ENCODE measurements at places on chromosomes 5 and 9.

- DNase-seq, result no peak
Measured at GRCh38 chr9:106712279-106712678, 150.7 kb upstream of the ZNF462 start.

- no peak for DNase-seq
Measured at GRCh38 chr5:108788142-108788541, 40.4 kb downstream of the FER start.

- DNase-seq, result no peak
Measured at GRCh38 chr5:40497573-40497972, 182.1 kb upstream of the PTGER4 start.

- no peak for DNase-seq
Measured at GRCh38 chr9:118568704-118569103, 800.5 kb downstream of the BRINP1 start.

GRCh38 chr9:133031496-133031911 lies 707 bp downstream of the GTF3C5 start:
- DNase-seq, result no peak

DNA sequence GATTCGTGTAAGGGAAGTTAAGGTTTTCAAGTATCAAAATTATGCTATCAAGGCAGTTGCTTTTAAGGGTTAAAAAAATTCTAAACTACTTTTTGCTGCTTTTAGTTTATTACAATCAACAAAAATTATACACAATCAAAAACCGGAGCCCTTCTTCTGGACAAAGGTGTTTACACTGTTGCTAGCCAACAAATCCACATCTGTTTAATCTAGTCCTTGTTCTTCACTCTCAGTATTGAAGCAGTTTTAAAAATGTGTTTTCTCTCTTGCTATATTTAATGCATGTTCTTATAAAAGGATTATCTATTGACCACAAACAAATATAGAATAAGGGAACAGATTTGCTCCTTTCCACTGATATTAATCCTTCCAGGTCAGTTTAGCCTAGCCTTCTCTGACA lies 2.5 kb downstream of the FEM1C start:
- no peak for DNase-seq

DNA sequence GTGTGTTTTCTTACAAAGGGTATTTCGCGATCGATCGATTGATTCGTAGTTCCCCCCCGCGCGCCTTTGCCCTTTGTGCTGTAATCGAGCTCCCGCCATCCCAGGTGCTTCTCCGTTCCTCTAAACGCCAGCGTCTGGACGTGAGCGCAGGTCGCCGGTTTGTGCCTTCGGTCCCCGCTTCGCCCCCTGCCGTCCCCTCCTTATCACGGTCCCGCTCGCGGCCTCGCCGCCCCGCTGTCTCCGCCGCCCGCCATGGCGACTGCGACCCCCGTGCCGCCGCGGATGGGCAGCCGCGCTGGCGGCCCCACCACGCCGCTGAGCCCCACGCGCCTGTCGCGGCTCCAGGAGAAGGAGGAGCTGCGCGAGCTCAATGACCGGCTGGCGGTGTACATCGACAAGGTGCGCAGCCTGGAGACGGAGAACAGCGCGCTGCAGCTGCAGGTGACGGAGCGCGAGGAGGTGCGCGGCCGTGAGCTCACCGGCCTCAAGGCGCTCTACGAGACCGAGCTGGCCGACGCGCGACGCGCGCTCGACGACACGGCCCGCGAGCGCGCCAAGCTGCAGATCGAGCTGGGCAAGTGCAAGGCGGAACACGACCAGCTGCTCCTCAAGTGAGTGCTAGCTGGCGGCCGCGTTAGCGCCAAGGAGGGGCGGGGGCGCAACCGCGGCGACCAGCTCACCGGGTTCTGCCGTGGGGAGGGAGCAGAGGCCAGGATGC lies 480 bp downstream of the LMNB1 start:
- DNase-seq, result no peak

GRCh38 chr9:71737455-71737854 lies 30.9 kb downstream of the CEMIP2 start:
- no peak for DNase-seq

DNA sequence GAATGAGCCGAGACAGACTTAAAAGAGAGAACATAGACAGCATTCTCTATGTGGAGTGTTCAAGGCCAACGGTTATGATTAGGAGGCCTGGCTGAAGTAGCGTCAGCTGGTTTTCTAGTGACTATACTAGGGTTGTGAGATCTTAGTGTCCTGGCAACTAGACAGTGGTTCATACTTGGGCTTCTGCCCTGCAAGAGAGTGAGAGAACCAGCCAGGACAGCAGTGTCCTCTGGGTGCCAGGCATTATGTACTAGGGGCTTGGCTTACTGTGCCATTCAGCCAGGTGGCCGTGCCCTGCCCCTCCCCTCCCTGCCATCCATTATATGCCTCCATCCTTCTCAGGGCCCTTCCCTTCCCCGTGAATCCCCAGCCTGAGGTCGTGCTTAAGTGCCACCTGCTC lies 56.8 kb downstream of the TRIO start:
- DNase-seq, result no peak

GRCh38 chr9:123089040-123089439 lies 55.6 kb downstream of the GPR21 start:
- DNase-seq, result no peak

DNA sequence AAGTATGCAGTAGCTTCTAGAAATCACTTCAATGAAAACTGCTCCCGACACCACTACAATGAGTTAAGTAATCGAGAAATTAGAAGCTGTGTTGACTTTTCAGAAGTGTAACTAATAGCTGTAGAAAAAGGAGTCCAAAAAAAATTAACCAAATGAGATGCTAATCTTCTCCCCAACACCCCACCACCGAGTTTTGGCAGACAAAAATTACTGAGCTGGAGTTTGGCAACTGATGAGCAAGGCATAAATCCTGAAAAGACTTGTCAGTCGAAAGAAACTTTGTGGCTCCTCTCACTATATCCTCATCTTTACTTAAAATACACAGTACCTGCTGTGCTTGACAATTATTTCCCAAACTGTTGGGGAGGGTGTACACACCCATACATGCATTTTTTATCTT lies 191.9 kb downstream of the EBF1 start:
- DNase-seq, result no peak

DNA sequence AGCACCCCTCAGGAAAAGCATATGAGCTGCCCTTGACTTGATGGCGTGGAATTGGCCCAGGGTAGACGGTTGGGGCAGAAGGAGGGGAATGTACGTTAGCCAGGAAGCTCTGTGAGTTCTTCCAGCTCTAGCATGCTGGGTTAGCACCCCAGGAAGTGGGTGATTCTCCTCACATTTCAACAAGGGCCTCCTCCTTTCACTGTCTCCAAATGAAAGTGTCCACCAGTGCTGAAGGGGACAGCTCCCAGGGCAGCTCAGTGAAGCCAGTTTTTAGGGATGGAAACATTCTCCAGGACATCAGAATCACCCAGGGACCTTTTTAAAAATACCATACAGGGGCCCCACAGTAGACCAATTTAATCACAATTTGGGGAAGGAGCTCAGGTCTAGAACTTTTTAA lies 17.2 kb upstream of the AFAP1L1 start:
- no peak for DNase-seq

DNA sequence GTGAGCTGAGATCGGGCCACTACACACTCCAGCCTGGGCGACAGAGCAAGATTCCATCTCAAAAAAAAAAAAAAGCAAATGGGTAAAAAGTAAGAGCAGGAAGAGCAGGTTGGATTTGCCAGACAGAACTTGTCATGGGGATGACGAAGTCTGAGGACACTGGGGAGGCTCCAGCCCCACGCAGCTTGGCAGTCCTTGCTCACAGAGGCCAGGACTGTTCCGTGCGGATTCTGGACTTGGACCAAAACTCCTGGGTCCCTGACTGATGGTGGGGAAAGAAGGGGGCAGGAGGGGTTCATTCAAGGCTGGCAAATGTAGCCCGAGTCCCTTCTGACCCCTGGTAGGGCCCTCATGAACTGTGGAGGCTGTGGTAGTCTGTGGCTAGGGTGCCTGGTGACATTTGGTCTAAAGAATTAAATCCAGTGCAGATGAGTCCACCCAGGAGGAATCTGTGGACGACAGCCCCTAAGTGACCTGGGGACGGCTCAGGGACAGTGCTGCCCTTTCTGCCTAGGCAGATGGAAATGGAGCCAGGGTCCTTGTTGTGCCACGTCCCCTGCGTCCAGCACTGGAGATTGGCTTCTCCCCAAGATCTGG lies 3.1 kb downstream of the FGD3 start:
- DNase-seq, result no peak

GRCh38 chr5:85052826-85053225 lies 668.1 kb upstream of the EDIL3 start:
- no peak for DNase-seq

GRCh38 chr5:96582343-96582742 lies 79.8 kb upstream of the CAST start:
- DNase-seq, result no peak

GRCh38 chr5:176844706-176845391 lies 34.5 kb downstream of the UNC5A start:
- no peak for DNase-seq

GRCh38 chr5:40791715-40792139 lies 6.4 kb downstream of the PRKAA1 start:
- no peak for DNase-seq

- DNase-seq, result no peak
Measured at GRCh38 chr5:137507150-137507549, 8.0 kb upstream of the SPOCK1 start.

DNA sequence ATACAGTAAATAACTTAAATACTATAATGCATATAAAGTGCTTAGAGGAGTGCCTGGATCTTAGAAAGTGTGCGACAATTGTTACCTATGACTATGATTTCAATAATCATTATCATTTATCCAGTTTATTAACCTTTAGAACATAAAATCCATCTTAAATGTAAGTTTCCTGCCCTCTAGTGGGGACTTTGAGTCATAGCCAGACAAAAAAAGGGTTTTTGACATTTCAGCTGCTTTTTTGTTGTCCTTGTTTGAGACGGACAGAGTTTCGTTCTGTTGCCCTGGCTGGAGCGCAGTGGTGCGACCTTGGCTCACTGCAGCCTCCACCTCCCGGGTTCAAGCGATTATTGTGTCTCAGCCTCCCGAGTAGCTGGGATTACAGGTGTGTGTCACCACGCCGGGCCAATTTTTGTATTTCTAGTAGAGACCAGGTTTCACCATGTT lies 9.7 kb upstream of the C9orf152 start:
- no peak for DNase-seq

- no peak for DNase-seq
Measured at GRCh38 chr9:133403766-133404453, 13.9 kb downstream of the REXO4 start.

DNA sequence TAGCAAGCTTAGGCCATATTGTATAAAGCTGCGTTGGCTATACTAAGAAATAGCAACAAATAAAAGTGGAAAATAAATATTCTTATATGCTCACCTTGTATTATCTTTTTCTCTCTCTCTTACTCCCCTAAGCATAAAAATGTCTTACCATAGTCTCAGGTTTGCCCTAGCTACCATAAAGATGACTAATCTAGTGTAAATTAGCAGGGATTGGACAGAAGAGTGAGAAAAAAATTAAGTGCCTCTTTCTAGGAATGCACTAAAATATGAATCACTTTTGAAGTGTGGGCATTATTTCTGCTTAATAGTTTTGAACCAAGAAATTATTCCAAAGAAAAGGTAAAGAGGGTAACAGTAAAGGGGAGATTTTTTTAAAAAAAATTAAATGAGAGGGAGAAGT lies 201.3 kb downstream of the HINT1 start:
- DNase-seq, result no peak

DNA sequence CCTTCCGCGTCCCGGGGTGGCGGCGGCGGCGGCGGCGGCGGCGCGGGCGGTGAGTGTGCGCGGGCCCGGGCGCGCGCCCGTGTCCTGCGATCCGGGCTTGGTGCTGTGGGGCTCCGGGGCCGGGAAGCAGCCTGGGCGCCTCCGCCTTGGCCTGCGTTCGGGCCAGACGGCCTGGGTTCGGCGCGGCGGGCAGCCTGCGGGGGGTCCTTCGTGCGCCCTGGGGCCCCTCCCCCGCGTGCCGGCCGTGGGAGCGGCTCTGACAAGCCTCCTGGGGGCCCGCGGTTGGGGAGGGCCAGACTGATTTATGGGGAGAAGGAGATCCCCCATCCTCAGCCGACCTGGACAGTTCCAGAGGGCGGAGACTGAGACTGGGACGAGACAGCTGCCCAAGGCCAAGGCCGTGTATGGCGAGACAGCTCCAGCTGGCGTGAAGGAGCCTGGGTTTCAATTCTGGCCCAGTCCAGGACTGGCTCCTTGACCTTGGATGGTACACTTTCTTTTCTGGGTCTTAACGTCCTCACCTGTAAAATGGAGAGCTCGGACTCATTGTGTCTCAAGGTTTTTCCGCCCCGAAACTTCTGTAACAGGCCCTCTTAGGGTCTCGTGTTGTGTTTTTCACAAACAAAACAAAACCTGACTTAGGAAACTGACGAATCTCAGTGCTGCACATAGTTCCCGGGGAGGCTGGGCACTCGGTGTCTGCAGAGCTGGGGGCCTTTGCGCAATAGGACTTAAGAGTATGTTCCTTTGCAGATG lies 603 bp downstream of the TMEM268 start:
- DNase-seq, result no peak

DNA sequence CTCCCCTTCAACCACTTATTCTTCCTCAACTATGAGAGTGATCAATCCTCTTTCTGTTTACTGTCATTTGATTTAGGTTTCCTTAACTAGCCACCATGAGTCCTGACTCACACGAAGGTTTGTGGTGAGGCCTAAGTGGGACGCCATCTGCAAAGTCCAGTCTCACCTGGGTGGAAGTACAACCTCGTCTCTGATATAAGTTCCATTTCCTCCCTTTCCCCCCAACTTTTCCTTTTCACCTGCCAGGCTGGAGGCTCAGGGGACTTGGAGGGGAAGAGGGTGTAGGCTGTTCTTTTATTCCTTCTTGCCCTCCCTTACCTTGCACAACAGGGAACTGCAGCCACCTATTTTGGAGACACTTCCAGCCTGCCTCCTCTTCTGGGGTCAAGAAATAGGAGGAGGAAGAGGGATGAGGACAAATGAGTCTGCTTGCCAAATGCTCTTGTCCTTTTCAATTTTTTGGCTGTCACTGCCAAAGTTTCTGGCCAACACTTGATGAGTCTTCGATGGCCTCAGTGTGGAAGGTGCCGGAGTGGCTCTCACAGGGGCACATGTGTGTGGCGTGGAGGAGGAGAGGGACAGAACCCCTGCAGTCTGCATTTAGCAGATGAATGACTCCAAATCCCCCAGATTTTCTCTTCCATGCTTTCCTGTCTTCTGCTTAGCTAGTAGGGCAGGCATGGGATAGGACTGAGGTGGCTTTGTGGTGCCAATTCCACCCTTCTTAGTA lies 249.6 kb downstream of the NSG2 start:
- no peak for DNase-seq

DNA sequence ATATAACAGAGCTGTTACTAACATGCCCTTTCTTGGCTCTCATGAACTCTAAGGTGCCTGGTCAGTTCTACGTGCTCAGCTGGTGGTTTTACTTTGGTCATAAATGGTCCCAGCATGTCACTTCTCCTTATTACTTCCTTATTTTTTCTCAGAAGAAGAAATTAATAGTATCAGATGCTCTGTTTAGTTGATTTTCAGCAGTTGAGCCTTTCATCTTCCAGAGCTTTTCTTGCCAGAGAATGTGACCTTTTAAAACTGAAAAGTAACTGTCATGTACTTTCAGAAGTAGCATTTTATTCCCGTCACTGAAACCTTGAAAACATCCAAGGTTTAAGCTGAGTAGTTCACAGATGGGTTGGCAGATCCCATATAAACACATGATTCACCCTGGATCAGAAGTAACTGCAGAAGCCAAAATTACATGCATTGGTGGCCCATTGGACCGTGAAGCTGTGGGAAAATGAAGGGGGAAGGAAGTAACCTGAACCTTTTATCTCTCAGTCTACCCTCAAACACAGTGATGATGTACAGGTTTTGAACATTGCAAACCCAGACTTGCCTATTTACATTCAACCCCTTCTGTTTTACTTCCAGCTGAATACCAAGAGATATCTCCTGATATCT lies 50.5 kb downstream of the HACD4 start:
- DNase-seq, result peak; percentile 73

- DNase-seq, result no peak
Measured at GRCh38 chr5:91433861-91434260, 50.7 kb upstream of the ARRDC3 start.
